Aorta (tissue), 5 donors: ENCODE measurements at places on chromosomes 4 and X. TPM values are rescaled to one million over a fixed set of nuclear protein-coding genes. Genes with fewer than 3 reads are reported as not detected.

- H3K4me1 ChIP-seq, result no peaks in the 10 kb centered on the region
- no peak overlapping the region for H3K27ac ChIP-seq
- no peaks in the 10 kb centered on the region for H3K36me3 ChIP-seq
Measured at GRCh38 chr4:666436-666810, 7.7 kb downstream of the ATP5ME start.

- H3K36me3 ChIP-seq, result no peaks in the 10 kb centered on the region
- H3K4me3 ChIP-seq, result no peak overlapping the region
- H3K4me1 ChIP-seq, result no peaks in the 10 kb centered on the region
- no peaks in the 10 kb centered on the region for H3K27me3 ChIP-seq
Measured at GRCh38 chr4:56790691-56791091, 30.8 kb downstream of the SPINK2 start.

- H3K27ac ChIP-seq, result no peak overlapping the region
- H3K36me3 ChIP-seq, result no peaks in the 10 kb centered on the region
- H3K4me3 ChIP-seq, result no peak overlapping the region
- no peaks in the 10 kb centered on the region for H3K27me3 ChIP-seq
- H3K4me1 ChIP-seq, result no peaks in the 10 kb centered on the region
Measured at GRCh38 chrX:38607976-38608375, 46.6 kb downstream of the TSPAN7 start.

- no peak overlapping the region for H3K27ac ChIP-seq
- no peak overlapping the region for H3K4me3 ChIP-seq
- no peaks in the 10 kb centered on the region for H3K27me3 ChIP-seq
- DNase-seq, result no peak
- no peaks in the 10 kb centered on the region for H3K36me3 ChIP-seq
- no peaks in the 10 kb centered on the region for H3K4me1 ChIP-seq
Measured at GRCh38 chrX:54695231-54695630, 102.8 kb downstream of the ITIH6 start.

DNA sequence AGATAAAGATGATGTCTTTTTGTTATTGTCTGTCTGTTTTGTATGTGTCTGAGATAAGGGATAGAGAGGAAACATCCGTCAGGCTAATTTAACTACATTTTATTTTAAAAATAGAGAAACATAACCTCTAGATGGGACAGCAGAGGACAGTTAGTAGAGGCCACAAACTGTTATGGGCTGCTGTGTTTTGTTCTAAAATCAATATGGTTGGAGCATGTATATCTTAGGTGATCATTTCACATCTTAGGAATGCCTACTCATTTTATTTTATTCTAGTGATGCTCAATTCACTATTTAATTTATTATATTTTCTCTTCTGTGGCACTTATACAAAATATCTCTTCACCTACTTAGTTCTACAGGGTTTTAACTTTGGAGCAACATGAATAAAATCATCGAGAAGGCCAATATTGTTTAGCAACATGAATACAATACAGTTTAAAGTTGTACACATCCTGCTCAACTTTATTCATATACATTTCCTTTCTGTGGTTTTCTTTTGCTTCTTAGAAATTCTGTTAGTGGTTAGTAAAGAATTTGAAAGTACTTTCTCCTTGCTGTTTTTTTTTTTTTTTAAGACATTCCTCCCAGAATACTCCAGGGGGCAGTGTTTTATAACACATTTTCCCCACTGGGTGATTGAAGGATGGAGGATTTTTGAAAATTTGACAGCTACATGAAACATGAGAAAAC is 392.9 kb downstream of the UNC5C start:
- H3K4me1 ChIP-seq, result no peaks in the 10 kb centered on the region
- DNase-seq, result no peak
- H3K27me3 ChIP-seq, result no peaks in the 10 kb centered on the region
- no peak overlapping the region for H3K27ac ChIP-seq

GRCh38 chrX:114584983-114585842 is 1.3 kb downstream of the HTR2C start:
- H3K27me3 ChIP-seq, result no peaks in the 10 kb centered on the region
- no peak overlapping the region for H3K27ac ChIP-seq
- no peak overlapping the region for H3K4me3 ChIP-seq
- no peaks in the 10 kb centered on the region for H3K4me1 ChIP-seq

DNA sequence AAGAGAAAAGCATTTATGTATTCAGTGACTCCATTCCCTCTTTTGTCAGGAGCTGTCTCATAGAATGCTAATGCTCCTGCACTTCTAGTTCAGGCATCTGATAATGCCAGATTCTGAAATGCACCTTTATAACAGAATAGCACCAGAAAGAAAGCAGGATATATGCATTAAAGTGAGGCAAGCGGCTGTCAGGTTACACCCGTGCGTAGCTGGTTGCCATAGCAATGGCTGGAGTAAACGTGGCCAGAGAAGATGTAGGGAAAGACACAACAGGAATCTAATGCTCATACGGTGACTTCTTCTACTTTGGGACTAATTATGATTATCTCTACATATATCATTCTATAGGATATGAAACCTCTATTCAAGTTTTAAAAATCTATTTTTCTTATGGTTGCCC is 5.9 kb downstream of the EMCN start:
- H3K27me3 ChIP-seq, result no peaks in the 10 kb centered on the region
- H3K36me3 ChIP-seq, result no peaks in the 10 kb centered on the region
- H3K4me3 ChIP-seq, result no peak overlapping the region
- peaks cover 3% of the 10 kb centered on the region for H3K4me1 ChIP-seq
- no peak for DNase-seq

DNA sequence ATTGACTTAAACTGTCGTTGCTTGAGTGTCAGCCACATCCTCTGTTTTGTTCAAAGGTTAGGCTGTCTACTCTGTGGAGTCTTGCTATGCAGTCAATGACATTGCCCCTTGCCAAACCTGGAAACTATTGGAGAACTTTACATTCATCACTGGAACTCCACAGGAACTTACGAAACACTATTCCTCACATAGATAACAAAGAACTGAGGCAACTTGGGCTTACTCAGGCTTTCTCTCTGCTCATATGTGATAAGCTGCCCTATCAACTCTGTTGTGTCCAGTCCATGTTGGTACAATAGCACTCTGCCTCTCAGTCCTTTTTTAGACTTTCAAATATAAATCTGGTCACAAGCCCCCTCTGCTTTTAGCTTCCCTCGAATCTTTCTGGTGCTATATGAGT is 9.4 kb downstream of the NPY5R start:
- H3K4me3 ChIP-seq, result no peak overlapping the region
- H3K27me3 ChIP-seq, result peaks cover 1% of the 10 kb centered on the region

Gene DEFB131A
- not detected for total RNA-seq
